ENCODE measurements at places on chromosomes 16 and 17.

GRCh38 chr17:4666296-4666695, 24.8 kb upstream of the ALOX15 start:
- DNase-seq: no peak

DNA sequence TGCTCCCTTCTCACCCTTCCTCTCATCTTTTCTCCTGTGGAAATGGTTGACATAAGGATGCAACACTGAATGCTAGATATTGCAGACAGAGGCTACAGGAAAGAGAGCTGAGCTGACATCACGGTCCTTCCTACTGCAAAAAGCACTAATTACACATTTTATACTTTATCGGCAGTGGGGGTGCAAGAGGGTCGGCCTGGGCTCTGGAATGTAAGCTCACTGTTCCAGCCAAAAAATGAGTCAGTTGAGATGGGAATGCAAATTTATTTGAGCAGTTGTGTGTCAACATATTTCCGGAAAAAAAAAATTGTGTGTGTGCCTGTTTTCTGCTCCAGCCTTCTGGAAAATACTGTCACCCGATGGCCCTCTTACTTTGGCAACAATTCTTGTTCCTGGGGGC, 14.1 kb upstream of the MRTFB start:
- no peak for DNase-seq

DNA sequence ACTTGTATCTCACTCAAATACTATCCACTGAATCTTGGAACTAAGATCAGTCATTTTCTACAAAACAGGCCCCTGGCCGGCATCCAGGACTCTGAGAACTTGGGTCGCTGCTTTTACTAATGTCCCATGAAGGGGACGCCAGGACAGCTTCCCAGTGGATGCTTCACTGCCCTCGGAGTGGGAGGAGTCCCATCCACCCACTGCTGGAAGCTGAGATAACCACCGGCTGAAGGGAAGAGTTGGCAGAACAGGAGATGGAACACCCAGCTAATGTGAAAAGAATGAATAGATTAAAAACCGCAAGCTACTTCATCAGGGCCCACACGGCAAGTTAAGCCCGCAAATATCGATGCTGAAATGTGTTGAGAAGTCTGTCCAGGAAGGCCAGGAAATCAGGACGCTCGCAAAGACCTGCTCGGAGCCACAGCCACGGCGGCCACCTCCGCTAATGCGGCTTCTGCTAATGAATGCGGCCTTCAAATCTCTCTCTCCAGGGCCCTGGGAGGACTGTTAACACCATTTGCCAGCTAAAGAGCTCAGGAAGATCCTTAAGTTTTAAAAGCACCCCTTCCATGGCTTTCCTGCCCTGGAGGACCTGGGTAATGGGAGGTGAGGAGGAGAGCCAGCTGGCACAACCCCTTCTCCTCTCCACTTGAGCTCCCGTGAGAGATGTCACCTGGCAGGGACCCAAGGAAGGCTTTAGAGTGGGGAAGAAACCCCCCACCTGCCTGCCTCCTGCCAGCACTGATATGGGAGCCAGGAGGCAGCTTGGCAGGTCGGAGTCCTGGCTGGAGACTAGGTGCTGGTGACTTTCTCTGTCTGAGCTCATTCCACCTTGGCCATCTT, 226.6 kb upstream of the RPL38 start:
- DNase-seq: no peak

- no peak for DNase-seq
Observed at GRCh38 chr16:14334366-14335080, 263.4 kb downstream of the MRTFB start.

DNA sequence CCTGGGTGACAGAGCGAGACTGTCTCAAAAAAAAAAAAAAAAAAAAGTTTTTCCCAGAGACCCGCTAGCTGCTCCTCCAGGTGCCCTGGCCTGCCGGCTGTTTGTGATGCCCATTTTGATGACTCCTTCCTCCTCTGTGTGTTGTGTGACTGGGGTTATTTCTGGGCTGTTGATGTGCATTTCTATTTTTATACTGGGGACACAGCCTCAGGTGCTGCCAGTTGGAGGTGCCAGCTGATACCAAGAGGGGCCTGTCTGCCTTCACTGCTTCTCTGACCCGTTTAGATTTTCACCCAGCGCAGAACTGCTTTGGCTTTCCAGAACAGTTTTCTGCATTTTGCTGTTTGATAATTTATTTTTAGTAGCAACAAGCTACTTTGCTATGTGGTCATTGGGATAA, 6.7 kb downstream of the PLA2G15 start:
- DNase-seq: no peak

- DNase-seq: no peak
Observed at GRCh38 chr16:86540894-86541293, 14.1 kb downstream of the MTHFSD start.

GRCh38 chr17:68172461-68172954, 75.3 kb upstream of the AMZ2 start:
- DNase-seq: peak; percentile 76

DNA sequence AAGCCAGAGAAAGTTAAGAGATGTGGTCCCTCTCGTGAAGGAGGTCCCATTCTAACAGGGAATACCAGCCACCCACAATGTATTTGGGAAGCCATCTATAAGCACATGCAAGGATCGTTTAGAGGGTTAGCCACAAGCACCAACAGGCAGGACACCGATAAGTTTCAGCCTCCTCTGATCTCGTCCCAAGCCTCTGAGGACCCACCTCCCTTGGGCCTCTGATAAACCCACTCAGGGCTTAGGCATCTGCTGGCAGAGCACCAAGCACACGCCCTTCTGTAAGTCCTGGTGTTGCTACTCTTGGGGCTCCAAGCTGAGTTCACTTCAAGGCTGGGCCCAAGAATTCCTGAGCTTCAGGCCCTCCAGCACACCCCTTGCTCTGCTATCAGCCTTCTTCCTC, 5.4 kb upstream of the PNPO start:
- DNase-seq: no peak

- no peak for DNase-seq
Observed at GRCh38 chr17:49894761-49895160, 46.9 kb upstream of the TAC4 start.

DNA sequence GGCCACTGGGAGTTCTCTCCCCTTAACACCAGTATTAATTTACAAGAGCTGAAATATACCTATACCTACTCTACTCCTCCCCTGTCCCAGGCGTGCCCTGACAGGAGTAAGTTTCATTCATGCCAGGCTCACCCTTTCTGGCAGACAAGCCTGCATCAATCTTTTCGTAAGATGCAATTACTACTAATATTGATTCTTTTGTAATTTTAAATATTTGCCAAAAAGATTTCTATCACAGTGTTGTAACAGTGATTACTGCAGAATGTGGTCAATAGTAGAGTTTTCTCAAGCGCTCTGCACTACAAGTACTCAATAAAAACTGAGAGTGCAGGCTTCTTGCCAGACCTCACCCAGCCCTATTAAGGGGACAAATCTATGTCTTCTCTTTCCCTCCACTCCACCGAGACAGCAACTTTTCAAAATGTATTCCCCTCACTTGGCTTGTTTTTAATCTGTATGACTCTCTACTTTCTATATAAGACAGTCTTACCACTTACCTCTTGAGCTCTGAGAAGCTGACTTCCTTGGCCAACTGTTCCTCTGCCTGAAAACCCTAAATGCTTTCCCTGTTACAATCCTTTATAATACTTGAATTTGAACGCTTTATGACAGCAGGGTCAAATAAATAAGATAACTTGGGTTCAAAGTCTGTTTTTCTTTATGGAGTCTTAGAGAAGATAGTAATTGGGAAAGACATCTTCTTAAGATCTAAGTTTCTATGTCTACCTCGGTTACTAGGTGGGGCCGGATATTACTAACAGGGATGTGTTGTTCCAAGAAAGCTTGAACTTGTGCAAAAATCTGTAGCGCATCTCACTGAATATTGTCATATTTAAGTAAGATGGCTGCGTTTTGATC, at the start of gene TMIGD1:
Gene TMIGD1 (minus strand): TSS at position 555 of the 858 bp plus-strand sequence. CDS start 1,924 bp downstream, outside the sequence.
- DNase-seq: no peak

DNA sequence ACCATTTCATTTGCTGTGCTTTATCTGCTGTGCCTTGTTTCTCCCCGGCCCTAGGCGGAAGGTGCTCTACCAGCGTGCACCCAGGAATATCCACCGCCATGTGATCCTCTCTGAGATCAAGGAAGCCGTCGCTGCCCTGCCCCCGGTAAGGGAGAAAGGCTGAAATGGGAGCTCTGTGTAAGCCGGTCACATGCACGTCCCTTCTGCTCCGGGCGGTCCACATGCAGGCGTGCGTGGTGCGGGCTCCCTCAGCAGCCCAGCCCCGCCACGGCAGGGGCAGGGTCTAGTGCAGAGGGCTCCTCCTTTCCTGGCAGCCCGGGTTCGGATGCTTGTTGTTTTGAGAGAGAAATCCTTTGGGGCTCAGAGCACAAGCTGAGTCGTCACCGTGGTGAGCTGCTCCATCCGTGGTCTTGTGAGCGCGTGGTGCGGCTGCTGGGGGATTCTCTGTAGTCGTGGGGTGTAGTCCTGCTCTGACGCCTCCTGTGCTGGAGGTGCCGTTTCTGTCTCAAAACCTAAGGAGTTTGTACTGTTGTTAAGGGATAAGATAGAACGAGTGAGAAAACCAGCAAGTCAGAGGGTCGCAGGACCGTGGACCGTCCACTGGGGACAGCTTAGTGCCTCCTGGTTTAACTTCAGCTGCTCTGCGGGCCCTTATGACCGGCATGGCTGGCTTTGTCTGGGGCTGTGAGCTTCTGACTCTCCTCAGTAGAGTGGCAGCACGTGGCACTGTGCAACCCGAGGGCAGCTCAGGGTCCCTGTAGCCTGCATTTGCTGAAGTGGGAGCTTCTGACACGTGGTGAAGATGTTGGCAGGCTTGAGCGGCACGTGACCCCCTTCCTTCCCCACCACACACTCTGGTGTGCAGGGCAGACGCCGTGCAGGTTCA, 12.3 kb upstream of the MC1R start:
- no peak for DNase-seq
